ENCODE measurements at places on chromosomes 16 and 17.
A peak's percentile ranks its signal among the peaks of the same experiment; 100 is the strongest.

DNA sequence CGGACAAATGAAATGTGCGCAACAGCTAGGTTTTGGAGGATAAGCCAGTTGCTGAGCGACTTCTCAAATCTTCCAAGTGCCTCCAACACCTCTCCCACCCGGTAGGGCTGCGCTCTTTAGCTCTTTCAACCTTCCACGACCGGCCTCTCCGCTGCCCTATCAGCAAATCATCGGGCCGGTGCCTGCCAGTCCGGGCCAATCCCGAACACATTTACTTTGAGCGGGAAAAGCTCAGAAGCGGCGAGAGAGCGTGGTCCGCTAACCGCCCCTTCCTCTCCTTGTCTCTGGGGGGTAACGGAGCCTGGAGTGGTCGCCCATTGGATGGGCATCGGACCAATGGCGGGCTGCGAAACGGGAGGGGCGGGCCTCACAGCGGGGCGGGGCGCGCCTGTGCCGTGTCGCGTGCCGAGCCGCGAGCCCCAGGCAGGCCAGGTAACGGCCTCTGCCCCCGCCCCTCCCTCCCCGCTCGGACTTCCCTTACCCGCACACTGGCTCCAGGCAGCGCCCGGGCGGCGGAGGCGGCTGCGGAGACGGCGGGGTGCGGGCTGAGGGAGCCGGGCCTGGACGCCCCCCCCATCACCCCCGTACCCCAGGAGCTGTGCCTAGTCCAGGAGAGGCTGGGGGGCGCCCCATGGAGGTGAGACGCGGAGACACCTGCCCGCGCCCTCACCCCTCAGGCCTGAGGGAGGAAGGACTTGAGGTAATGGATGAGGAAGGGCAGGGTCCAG lies at the start of gene MEIOC:
MEIOC (plus strand) TSS at position 486 of the 728 bp plus-strand sequence; CDS start at position 632, 146 bp downstream.
- peak; percentile 27 for DNase-seq

DNA sequence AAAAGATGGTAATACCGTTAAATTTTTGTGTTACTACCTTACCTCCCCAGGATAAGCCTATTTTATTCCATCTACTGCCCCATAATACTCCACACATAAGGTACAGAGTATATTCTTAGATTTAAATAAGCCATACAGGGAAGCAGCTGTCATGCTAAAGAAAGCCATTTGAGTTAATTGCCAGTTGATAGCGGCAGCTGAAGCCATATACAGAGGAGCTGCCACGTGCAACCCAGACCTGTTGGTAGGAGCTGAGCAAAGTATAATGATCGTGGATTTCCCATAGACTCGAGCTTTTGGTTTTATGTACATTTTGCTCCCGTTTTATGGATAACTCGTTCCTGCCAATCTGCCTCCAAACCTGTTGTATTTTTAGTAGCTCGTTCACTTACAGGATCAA lies 12.0 kb downstream of the CPSF4L start:
- DNase-seq = no peak

- no peak for DNase-seq
These were observed 3.6 kb downstream of the RASD1 start for GRCh38 chr17:17492571-17492970.

DNA sequence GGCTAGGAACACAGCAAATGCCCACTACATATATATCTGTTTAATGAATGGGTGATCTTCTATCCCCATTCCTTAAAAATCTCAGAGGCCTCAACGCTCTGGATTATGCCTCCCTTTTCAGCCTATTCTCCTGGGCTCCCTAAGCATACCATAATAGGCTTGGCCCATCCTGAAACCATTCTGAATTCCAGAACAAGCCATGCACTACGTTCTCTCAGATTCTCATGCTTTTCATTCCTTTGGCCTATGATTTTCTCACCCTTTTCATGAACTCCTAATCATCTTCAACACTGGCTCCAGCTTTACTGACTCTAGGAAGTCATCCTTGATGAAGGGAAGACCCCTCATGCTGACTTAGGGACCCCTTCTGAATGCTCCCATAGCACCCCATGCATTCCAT lies 71.1 kb downstream of the RPGRIP1L start:
- DNase-seq = no peak

- no peak for DNase-seq
These were observed 277.2 kb upstream of the RBFOX1 start for GRCh38 chr16:7055443-7055842.

DNA sequence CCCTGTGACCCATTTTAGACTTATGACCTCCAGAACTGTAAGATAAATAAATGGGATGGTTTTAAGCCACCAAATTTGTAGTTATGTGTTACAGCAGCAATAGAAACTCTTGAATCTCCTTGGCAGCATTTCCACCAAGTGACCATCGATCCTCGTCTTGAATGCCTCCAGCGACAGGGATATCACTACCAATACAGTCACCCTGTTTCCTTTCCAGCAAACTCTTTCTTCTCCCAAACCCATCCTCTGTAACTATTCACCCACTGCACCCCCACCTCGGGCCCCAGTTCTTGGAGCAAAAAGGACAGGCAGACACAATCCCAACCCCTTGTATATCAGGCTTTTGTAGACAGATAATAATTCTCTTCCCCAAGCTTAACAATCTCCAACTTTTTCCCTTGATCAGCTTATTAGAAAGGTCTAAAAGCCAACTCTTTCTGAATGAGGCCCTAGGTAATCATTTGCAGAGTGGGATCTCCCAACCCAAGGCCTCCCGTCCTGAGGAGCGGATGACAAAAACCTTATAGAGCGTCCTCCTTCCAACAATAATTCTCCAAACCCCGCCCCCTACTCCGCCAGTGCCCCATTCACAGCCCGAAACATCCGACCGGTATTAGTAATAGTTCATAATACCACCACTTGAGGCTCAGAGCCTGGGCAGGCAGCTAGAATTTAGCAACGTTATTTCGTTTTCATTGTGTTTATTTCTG lies 14.7 kb upstream of the PLLP start:
- no peak for DNase-seq

- DNase-seq = no peak
These were observed 2.5 kb upstream of the MRPS23 start for GRCh38 chr17:57852092-57852954.

GRCh38 chr16:35295856-35296255 lies 1836.4 kb downstream of the TP53TG3F start:
- DNase-seq = no peak

GRCh38 chr17:9004132-9004960 lies 17.0 kb upstream of the NTN1 start:
- no peak for DNase-seq

All from CD4-positive, alpha-beta T cell treated with Interleukin-4 for 1 hour (primary cell).